NCI-H1417 (cell line): ENCODE measurements at places on chromosomes 1 and 21.

- DNase-seq = no peak
Measured at GRCh38 chr1:3068564-3069431, at the start of gene PRDM16. PRDM16 (plus strand) TSS chr1:3069203; CDS start chr1:3069260, 57 bp downstream.

GRCh38 chr1:42935313-42935895, 23.3 kb downstream of the SLC2A1 start:
- no peak for DNase-seq

DNA sequence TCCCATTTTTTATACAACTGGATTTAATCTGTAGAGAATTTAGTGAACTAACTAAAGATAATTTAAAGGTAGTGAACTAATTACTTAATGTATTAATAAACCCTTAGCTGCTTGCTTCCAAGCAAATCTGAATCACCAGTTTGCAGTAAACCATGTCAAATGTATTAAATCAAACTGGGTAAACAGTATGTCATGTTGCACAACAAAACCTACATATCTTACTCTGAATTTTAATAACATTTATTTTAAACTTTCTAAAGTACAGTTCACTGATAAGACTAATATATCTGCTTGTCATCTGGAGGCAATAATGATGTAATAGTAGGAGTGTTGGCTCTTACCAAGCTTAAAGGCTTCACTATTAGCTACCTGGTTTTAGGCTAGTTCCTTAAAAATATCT, 52.5 kb upstream of the SCYL3 start:
- no peak for DNase-seq

DNA sequence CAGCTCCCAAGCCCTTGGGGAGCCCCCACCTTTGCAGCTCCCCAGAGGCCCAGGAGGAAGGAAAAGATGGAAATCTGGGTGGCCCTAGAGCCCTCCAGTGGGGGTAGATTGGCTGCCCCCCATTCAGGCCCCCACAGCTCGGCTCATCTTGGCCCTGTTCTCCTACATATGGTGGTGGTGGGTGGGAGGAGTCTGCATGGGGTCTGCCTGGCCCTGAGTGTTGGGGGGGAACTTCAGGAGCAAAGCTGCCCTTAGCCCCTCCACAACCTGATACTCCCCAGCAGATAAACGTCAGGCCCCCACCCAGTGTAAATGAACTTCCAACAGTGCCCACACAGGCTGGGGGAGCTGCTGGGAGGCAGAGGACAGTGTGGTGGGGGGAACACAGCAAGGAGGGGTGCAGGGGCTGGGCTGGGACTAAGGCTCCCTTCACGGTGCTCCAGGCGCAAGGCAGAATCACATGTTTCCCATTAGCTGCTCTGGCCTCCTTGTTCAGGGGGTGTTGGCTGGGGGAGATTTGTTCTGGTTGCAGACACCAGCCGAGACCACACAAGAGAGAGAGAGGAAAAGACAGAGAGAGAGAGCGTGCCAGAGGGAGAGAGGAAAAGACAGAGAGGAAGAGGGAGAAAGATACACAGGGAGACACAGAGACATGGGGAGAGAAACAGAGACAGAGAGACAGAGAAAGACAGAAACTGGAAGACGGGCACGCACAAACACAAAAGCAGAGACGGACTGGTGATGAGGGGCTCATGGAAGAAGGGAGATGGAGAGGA, 42.6 kb downstream of the AHDC1 start:
- DNase-seq = no peak

- DNase-seq = no peak
Measured at GRCh38 chr1:172628401-172628800, 30.5 kb upstream of the FASLG start.

DNA sequence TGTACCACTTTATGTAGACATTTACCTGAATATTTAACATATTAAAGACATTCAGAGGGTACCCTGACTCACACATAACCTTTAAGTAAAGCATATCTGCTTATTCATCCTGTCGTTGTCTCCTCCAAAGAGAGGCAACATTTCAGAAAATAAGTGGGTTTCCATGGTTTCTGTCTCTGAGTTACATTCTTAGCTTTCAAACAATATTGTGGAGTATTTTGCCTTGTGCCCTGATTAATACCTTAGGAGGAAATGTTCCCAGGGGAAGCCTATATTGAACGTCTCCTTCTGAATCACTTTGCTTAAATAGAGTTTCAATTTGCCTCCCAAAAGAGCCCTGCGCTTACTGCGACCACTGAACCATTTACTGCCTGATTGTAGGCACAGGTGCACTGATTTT, 26.1 kb downstream of the PALMD start:
- peak; percentile 18 for DNase-seq

DNA sequence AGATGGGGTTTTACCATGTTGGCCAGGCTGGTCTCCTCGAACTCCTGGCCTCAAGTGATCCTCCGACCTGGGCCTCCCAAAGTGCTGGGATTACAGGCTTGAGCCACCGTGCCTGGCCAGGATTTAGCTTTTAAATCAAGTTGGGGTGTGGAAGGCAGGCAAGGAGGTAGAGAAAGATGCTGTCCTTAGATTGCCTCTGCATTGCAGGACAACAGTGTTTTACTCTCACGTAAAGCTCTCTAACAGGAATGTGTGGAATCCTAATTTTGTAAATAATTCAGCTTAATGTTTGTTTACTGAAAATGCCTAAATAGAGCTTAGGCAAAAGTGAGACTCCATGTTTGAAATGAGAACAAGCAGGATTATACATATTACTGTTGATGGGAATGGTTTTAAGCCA, 29.5 kb upstream of the TGFB2 start:
- no peak for DNase-seq

- DNase-seq = no peak
Measured at GRCh38 chr1:216476341-216476740, 53.1 kb upstream of the USH2A start.

DNA sequence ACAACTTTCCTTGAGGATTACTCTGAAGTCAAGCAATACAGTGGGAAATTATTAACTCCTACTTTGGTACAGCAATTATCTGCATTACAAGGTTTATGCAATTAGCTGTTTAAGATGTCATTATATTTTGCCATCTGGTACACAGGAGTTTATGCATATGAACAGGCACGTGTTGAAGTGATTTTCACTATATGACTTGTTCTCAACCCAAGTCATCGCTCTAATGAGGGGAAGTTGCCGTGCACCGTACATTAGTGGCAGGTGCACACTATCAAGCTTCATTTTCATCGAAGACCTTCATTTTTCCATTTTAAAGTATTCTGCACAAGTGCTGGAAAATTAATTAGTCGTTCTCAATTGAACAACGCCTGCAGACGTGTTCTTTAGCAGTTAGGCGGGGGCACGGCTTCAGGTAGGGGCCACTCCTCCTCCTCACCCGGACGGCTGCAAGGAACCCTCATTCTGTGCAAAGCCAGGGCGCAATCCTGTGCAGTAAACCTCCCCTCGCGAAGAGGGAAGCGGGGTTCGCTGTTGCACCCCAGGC, 39.8 kb upstream of the NFIA start:
- DNase-seq = peak; percentile 70

DNA sequence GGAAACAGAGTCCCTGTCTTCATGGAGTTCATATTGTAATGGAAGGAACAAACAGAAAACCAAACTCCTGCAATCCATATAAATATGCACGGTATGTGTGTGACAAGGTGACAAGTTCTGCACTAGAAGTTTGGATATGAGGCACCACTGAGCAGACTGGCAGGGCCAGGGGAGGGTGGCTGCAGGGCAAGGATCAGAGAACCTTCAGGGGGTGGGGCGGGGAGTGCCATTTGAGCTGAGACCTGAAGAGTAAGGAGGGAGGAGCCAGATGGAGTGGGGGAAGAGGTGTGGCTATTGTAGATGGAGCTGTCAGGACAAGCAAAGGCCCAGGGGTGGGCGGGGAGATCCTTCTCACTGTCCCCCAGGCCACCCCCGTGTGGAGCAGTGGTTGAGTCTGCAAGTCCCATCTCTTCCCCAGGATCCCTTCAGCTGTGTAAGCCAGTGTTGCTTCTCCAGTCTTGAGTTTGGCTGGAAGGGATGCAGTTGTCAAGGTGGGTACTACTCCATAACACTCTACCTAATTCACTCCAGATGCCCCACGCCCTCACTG, 76.4 kb downstream of the ATP5PO start:
- DNase-seq = no peak

- DNase-seq = no peak
Measured at GRCh38 chr1:85847356-85847755, 139.1 kb upstream of the ZNHIT6 start.

DNA sequence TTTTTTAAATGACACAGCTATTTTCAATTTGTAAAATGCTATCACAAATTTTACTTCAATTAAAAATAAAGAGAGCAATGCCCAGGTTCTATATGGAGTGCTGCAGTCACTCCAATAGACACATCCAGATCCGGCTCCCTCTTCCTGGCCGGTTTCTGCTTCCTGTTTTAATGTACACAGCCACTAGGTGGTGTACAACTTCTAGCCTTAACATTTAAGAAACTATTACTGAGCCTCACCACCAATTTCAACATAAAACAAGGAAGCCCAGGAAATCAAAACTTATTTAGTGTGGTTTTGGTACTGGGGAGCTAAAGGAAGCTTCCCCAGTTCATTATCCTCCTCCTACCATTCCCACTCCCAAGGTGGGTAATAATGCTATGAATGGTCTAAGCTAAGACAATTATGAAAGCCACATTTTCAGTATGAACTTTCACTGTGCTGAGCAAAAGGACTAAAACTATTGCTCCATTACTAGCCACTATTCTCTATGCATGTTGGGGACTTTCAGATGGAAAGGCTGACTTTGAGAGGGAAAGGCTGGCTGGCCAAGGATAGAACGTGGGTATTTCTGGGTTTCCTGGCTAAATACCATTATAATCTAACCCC, 25.5 kb upstream of the MTMR11 start:
- peak; percentile 85 for DNase-seq

DNA sequence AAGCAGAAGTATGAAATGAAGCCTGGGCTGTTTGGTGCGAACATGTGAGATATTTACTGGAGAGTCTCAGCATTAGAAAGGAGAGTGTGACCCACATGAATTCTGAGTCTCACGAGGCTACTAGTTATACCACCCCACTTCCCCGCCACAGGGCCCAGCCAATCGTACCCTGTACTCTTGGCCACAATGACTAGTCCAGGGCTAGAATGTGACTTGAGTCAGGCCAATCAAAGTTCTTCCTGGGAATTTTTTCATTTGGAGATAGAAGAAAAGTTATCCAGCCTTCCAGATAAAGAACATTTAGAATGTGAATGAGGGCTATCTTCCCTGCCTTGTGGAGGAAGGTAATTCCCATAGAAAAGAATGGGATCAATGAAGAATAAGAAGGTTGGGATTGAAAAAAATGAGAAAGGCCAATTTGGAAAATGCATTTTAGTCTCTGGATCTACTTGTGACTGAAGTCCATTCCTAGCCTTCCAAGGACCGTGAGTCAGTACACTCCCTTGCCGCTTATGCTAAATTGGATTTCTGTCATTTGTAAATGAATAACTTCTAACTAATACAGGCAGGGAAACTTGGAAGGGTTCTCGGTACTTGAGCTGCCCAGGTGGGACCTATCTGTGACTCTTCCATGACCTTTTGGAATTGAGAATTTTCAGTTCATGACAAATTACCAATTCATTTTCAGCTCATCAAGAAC, 12.3 kb upstream of the RIMKLA start:
- DNase-seq = no peak

- no peak for DNase-seq
Measured at GRCh38 chr1:24803220-24803619, 58.0 kb downstream of the CLIC4 start.

- no peak for DNase-seq
Measured at GRCh38 chr1:192807211-192808162, 1.4 kb upstream of the RGS2 start.

GRCh38 chr1:165218731-165219130, 137.8 kb downstream of the LMX1A start:
- DNase-seq = peak; percentile 43

GRCh38 chr1:20348326-20348915, 57.7 kb downstream of the VWA5B1 start:
- no peak for DNase-seq

GRCh38 chr1:21313203-21313885, 23.1 kb upstream of the ECE1 start:
- peak; percentile 38 for DNase-seq

DNA sequence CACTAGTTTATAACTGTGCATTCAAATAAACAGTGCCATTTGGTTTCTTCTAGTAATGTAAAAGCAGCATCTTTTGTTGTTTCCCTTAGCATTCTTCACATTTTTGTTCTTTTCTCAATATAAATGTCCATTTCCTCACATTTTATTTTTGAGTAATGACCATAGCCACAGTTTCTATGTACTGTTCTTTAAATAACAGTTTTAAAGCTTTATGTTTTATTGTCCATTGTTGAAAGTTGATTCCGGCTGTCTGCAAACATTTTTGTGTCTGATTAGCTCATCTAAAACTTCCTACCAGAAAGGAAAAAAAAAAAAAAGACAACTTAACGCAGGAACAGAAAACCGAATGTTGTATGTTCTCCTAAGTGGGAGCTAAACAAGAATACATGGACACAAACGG, 139.7 kb downstream of the MAGI3 start:
- DNase-seq = no peak

DNA sequence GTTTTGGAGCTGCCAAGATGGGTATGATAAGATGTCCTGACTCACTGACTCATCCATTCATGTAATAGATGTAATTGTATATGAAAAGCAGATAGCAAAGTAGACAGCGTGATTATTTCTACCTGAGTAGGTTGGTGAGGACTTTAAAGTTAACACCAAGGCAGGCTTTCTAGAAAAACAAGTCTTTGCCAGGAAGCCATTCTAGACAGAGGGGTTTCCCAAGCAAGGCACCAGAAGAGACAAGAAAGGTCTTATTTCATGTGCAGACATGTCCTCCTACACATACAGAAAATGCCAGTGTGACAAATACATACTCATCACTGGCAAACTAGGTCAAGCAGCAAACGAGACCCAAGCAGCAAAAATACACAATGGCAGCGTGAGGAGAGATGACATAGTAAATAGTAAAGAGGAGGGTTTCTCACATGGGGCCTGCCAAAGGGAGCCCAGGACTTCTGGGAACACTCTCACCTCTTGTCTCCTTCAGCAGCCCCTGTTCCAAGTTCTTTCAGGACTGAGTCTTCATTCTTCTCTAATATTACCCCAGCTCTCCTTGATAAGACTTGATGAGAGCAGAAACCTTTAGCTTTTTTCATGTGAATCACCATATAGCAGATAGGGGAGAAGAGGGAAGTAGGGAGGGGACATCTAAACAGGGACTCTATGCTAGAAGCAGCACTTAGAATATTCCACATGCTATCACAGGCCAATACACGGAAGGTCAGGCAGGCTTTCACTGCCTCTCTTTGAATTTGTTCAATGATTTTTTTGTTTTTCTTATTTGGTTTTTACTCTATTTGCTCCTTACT, 114.6 kb upstream of the ATP1B1 start:
- no peak for DNase-seq
